ENCODE measurements at places on chromosomes 16 and 17.

- no peak for DNase-seq
Observed at GRCh38 chr16:81401035-81401950, 43.3 kb upstream of the CMIP start.

- no peak for DNase-seq
Observed at GRCh38 chr17:75504347-75505151, 10.8 kb downstream of the CASKIN2 start.

DNA sequence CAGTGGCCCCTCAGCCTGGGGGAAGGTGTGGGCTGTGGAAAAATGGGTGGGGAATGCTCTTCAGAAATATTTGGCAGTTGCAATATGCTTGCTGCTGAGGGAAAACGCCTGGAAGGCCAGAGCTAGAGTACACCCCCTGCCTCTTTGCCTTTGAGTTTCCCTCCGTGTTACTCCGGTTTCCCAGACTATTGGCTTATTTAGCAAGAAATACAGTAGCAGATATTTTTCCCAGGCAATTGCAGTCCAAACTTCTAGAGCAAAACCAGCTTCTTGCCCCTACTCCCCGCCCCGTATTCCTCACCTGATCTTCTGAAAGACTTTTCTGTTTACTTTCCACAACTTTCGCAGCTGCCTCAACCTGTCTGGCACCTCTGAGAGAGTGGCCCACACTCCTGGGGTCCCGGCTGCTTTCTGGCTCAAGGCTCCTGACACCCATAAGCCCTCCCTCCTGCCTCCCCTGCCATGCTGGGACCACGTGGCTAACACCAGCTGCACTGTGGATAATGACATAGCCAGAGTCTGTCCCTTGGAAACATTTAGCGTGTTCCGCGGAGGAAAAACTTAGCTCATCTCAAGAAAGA lies 45.8 kb upstream of the HELZ start:
- no peak for DNase-seq

- no peak for DNase-seq
Observed at GRCh38 chr17:72171703-72172667, 51.2 kb downstream of the SOX9 start.

DNA sequence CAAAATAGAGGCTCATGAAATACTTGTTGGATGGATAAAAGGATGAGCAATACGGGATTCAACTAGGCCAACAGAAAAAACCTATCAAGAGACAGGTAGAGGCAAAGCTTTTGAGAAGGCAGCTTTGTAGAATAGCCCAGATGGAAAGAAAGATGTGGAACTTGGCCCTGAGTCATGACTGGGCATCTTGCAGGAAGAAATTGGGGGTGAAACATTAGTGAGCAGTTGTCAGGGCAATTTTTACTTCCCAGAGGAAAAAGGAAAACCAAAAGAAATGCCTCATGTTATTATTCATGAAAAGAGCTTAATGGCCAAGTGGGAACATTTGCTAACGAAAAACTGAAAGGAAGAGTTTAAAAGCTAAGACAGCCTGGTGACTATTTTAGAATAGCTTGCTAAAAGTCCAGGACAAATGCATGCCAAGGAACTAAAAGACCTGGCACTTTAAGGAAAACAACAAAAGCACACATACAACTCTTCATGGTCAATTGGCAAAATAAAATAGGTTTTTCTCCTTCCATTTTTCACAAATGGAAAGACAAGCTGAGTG lies 180.1 kb downstream of the HS3ST3A1 start:
- DNase-seq, result no peak

DNA sequence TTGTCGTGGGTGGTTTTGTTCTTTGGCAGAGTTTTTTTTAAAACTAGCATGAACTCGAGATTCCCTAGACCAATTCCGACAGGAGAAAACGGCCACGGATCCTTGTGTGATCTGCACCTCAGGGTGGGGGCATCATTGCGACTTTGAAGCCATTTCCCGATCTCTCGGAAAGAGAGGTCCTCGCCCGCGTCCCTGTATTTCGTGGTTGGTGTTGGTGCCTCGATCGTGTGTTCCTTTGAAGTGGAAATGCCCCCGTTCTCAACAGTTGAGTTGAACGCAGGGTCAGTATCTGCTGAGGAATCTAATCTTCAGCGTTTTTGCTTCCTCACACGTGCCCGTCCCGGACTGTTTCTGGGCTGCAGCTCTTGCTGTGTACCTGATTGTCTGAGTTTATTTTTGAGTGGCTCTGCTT lies 1.1 kb downstream of the CRAMP1 start:
- DNase-seq, result no peak

- DNase-seq, result no peak
Observed at GRCh38 chr16:569445-570254, at the start of gene PIGQ. PIGQ (plus strand) TSS chr16:569968; CDS start chr16:574075, 4,107 bp downstream.

DNA sequence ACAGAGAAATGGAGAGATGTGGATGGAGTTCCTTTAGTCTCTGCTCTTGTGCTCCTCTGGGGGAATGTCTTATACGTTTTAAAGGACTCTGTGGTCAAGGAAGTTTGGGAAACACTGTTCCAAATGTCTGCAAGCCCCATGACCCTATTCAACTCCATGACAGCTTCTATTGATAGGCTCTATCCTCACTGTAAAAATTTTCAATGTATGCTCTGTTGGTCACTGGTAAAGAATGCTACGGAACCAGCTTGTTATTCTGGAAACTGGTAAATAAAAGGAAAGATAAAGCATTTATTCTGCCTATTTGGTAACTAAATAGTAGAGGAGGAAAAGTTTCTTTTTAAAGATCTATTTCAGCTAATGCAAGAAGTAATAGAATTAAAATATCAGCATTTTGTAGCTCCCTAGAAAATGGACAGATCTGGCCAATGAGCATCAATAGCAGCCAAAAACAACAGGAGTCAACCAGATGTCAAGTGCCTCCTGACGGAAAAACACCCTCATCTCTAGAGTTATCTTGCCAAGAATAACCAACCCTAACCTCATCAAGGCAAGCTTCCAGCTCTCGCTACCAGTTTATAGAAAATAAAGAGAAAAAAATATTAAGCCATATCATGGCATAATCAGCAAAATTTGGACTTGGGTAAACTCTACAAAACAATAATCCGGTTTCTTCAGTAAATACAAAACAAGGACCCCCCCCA lies 16.1 kb downstream of the GDE1 start:
- no peak for DNase-seq

GRCh38 chr17:42133461-42134041 lies 10.9 kb downstream of the HSPB9 start:
- DNase-seq, result no peak

DNA sequence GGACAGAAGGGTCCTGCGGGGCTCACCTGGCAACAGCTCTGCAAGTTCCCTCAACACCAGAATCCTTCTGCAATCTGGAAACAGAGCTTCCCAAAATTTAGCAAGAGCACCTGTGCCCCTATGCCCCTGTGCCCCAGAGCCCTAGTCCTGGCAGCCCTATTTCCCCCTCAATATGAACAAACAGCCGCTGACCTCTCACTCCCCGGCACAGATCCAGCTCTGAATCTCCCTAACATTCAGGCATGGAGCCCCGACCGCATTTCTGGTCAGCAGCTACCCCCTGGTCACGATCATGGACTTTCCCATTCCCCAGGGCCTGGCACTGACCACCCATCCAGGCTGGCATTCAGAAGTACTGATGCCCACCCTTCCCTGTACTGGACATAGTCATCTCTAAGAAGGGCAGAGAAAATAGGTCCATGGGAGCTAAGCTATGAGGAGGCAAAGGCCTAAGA lies 110.8 kb upstream of the SMURF2 start:
- no peak for DNase-seq

- no peak for DNase-seq
Observed at GRCh38 chr16:31087971-31088370, 772 bp downstream of the PRSS53 start.

DNA sequence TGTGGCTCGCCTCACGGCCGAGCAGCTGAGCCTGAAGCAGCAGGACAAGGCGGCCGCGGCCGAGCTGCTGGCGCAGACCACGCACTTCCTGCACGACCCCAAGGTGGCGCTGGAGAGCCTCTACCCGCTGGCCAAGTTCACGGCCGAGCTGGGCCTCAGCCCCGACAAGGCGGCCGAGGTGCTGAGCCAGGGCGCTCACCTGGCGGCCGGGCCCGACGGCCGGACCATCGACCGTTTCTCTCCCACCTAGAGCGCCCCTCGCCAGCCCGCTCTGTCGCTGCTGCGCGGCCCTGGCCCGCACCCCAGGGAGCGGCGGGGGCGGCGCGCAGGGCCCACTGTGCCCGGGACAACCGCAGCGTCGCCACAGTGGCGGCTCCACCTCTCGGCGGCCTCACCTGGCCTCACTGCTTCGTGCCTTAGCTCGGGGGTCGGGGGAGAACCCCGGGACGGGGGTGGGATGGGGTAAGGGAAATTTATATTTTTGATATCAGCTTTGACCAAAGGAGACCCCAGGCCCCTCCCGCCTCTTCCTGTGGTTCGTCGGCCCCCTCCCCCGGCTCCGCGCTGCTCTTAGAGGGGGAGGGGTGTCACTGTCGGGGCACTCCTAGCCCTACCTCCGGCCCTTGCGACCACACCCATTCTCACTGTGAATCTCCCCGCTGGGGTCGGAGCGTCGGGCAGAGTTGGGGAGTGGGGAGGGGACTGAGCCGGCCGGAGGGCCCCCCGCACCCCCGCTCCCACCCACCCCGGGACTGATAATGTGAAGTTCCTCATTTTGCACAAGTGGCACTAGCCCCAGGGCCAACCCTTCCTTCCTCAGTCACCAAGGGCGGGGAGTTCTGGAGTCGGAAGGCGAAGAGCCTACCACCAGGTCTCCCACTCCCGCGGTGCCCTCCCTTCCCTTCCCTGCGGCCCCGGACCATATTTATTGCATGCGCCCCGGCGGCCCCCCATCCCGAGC lies 4.0 kb downstream of the HIC1 start:
- DNase-seq, result no peak

- DNase-seq, result no peak
Observed at GRCh38 chr16:51637770-51638094, 486.7 kb upstream of the SALL1 start.

GRCh38 chr16:70395345-70395901 lies 43.5 kb downstream of the ST3GAL2 start:
- DNase-seq, result no peak

DNA sequence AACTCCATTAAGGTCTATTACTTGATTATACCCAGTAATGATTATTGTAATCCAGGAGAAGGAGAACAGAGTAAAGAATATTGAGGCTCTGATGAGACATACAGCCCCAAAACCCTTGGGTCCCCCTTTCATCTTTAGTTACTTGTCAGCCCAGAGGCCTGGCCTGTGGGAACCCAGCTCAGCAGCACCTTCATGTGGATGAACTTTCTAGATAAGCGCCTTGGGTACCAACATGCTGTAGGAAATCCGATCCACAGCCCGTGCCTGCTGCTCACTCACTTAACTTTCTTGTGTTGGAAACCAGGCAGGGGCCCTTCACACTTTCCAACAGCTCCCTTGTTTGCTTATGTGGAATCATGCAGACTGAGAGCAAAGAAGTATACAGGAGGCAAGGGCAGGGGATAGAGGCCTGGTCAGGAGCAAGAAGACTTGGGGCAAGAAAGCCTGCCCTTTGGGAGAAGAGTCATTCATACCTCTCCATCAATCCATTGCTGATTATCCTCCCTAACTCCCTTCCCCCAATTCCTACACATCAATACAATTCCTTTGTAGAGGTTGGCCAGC lies 64.0 kb upstream of the SOX9 start:
- DNase-seq, result no peak

- DNase-seq, result no peak
Observed at GRCh38 chr16:81224824-81225223, 13.7 kb upstream of the BCO1 start.

GRCh38 chr17:7258731-7259554 lies 3.3 kb downstream of the CLDN7 start:
- no peak for DNase-seq

DNA sequence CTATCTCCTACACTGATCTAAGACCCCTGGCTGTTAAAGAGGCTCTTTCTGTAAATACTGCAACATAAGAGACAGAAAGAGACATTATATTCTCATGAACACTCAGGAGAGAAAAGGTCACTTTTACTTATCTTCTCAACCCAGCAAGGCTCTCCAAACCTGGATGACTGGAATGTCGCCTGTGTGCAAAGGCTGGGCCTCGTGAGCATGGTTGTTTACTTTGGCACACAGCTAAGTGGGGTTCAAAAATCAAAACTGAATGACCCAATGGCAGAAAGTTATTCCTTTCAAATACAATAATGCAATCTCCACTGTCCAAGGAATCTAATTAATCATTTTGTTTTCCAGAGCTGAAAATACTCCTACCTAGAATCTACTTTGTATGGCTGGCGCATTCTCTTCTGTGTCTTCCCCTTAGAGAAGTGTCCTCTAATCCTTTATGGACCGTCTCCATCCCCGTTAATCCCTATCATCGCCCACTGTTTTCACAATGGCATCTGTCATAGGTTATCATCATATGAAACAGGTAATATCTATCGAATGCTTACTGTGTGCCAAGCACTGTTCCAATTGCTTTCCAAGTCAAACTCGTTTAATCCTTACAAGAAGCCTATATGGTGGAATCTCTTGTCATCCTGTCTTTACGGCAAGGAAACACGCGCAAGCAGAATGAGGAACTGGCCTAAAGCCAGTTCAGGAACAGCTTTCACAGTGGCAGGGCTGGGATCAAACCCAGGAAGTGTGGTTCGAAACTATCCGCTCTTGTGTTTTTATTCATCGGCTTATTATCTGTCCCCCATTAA lies 1.3 kb downstream of the SLX4 start:
- no peak for DNase-seq

DNA sequence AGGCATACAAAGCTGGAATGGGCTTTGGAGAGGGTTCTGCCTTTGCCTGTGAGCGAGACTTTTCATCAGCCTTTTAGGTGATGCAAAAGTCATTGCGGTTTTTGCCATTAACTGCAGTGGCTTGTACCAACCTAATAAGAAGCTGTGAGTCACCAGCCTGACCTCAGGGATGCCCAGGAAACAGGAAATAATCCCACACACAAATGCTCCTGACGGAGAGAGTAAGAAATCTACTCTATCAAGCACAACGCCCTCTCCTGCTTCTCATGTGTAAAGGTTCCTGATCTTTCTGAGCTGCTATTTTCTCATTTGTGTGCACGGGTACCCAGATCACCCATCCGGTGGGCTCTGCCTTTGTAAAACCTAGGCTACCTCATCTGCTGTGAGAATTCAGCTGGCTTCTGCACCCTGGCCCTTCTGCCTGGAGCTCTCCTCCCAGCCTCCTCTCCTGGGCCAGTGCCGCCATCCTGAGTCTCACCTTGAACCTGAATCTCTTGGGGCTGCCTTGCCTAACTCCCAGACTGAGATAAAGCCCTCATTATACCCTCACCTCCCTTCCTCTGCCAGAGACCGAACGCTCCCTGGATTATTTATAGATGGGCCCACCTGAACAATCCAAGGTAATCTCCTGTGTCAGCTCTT lies 299.7 kb downstream of the C16orf95 start:
- no peak for DNase-seq

DNA sequence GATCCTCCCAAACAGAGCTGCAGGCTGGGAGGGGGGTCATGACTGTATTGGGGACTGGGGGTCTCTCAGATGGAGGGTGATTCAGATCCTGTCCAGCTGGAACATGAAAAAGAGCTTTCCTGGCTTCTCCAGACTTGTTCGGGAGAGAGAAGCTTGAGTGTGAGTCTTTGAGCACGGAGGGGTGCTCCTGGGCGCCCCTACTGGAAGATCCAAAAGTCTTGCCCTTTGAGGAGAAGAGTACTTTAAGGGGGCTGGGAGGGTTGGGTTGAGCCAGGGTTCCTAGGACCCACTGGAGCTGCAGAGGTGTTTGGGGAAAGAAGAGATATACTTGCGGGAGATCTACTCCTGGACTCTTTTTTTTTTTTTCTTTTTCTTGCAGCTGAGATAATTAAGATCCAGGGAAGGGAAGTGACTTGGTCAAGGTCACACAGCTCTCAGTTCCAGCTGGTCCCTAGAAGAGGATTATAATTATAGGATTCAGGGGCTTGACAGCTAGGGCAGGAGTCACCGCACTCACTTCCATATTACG lies 8.4 kb downstream of the RARA start:
- DNase-seq, result no peak

- no peak for DNase-seq
Observed at GRCh38 chr17:53757559-53757958, 65.2 kb upstream of the KIF2B start.

Measured in NCI-H748 treated with DMSO at 0.1 percent for 48 hours (cell line).